ENCODE measurements at places on chromosomes 11 and 22.

DNA sequence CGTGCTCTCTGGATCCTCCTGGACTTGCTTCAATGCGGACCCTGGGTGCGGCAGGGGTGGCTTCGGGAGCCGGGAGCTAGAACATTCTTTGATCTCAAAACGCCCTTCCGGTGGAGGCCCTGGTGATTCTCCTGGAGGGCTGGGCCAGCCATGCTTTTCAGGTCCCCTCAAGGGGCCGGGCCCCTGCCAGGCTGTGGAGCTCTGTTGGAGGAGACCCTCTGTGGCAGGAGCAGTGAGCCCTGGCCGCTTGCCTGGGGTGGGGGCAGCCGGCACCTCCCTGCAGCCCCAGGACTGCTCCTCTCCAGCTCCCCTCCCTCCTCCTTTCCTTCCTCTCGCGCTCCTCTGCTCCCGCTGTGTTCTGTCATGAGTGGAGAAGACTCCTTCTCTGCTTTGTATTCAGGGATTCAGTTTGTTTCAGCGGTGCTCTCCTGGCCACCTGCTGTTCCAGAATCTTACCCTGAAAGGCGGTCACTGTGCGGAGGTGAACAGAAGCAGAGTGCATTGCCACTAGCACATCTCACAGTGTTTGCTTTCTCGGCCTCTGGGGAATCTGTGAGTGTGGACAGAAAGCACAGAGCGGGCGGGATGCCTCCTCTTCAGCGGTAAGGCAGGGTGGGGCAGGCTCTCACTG is 289.1 kb downstream of the TBC1D22A start:
- DNase-seq, result no peak

- DNase-seq, result no peak
Observed at GRCh38 chr11:46942172-46942571, 5.6 kb downstream of the CSTPP1 start.

- peak; percentile 19 for DNase-seq
Observed at GRCh38 chr22:29821291-29822016, 16.6 kb downstream of the ASCC2 start.

DNA sequence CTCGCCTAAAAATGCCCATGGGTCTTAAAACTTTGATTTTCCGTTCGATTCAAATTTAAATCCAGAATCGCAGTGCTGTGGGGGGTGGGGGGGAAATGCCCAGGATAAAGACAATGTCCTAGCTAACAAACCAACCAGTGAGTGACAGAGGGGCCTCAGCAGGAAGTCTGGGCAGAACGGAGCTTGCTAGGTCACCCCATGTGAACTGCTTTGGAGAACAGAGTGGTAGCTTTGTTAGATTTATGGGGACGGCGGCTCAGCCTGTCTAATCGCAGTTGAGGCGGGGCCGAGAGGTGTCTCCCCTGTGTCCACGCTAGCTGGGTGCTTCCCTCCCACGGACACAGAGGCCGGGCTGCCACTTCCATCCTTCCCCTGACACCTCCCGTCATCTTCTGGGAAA is 243.9 kb downstream of the CTTN start:
- no peak for DNase-seq

DNA sequence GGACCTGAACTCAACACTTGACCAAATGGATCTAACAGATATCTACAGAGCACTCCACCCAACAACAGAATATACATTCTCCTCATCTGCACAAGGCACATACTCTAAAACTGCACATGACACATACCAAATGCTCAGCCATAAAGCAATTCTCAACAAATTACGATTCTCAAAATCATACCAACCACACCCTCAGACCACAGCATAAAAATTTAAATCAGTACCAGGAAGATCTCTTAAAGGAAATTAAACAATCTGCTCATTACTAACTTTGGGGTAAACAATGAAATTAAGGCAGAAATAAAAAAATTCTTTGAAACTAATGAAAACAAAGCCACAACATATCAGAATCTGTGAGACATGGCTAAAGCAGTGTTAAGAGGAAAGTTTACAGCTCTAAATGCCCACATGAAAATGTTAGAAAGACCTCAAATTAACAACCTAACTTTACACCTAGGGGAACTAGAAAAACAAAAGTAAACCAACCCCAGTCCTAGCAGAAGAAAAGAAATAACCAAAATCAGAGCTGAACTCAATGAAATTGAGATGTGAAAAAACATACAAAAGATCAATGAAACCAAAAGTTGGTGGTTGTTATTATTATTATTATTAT is 37.2 kb downstream of the TMEM123 start:
- no peak for DNase-seq

GRCh38 chr11:23206741-23207336 is 346.6 kb upstream of the CCDC179 start:
- no peak for DNase-seq

Data from activated CD4-positive, alpha-beta T cell treated with anti-CD3 and anti-CD28 coated beads, Interleukin-2, amount 50 U/mL, for 24 hours (primary cell).